Hindlimb muscle (tissue), 1 donor: ENCODE measurements at places on chromosomes 3 and 15.
A peak's percentile ranks its signal among the peaks of the same experiment; 100 is the strongest.

GRCh38 chr15:88120026-88120425 lies 136.5 kb downstream of the NTRK3 start:
- no peak for DNase-seq

GRCh38 chr15:38685686-38686339 lies 121.2 kb upstream of the RASGRP1 start:
- no peak for DNase-seq

GRCh38 chr3:128945041-128945877 lies 48.6 kb downstream of the CFAP92 start:
- DNase-seq, result no peak

GRCh38 chr15:98916826-98917225 lies 90.8 kb downstream of the PGPEP1L start:
- no peak for DNase-seq

GRCh38 chr15:33209575-33210481 lies 15.3 kb upstream of the FMN1 start:
- no peak for DNase-seq

DNA sequence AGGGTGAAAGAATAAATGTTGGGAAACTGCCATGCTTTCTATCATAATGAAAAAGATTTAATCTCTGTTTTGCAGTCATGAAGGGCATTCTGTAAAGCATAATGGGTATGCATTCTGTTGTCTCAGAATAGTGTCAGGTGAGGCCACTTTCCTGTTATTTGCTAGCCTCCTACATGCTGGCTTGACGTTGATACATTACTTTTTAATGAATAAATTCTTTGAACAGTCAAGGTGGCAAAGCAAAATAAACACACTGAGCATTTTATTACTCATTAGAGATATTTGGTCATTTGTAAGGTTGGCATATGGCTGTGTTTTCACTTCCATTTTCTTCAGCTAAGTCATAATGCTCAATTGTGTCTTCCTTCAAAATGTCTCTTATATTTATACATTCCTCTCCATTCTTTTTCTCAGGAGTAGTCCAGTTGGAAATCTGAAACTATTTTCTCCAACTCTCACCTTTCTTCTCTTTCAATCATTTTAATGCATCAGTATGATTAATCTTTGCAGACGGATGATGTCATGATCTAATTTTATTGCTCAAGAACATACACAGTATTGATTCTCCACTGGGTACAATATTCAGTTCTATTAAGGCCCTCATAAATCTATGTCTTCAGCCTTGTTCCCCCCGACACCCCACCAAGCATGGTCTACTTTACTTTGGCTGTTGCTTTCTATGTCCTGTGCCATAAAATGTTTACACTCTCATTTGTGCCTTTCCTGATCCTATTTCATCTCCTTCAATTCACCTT lies 290.7 kb downstream of the GBE1 start:
- no peak for DNase-seq

GRCh38 chr3:51705276-51706020 lies 1.4 kb upstream of the GRM2 start:
- no peak for DNase-seq

DNA sequence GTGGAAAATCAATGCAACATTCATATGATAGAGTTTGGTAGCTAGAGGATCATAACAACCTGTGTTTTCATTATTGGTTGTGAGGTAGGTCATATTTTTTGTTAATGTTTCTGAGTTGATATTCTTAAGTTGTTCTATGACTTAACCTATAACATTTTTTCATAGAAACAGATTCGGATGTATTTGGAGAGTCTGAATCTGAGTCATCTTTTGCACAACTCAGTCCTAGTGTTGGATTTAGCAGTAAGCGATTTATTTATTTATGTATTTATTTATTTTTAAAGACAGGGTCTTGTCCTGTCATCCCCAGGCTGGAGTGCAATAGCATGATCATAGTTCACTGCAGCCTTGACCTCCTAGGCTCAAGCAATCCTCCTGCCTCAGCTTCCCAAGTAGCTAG lies 292.8 kb upstream of the ZNF717 start:
- DNase-seq, result no peak

DNA sequence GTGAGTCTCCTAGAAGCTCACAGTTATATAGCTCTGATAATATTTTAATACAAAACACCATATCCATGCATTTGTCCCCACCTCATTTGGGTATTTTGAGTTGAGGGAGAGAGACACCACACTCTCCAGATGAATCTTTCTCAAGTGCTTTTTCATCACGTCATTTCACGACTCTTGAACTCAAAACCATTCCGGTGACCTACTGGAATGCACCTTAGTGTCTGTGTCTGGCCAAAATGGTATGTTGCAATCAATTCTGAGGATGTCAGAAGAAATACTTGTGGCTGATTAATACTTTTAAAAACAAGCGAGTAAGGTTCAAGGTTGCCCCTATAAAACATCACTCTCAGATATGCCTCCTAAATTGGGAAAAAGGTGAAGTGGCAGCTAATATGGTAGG lies 352.6 kb upstream of the ICE2 start:
- DNase-seq, result no peak

DNA sequence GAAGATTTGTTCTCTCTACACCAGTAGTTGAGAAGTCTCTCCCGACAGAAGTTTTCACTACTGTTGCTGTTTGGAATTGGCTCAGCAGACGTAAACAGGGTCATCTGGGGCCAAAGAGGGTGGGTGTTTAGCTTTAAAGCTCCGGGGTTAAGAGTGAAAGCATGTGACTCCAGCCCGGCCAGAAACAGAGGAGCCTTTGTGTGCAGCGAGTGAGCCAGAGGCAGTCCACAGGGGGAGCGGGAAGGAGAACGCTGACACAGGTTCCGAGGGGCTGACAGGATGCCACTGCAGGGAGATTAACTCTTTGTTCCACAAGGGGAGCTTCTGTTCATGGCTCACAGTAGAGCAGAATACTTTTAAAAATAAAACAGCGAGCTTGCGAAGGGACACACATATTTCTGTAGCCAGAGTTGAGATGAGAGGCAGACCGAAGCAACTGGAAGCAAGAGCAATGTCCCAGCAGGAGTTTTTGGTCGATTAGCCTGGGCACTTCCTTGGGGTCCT lies 26.9 kb downstream of the BMF start:
- DNase-seq, result peak; percentile 78

- DNase-seq, result peak; percentile 38
Measured at GRCh38 chr15:57751177-57751800, 44.8 kb downstream of the POLR2M start.

GRCh38 chr3:113278599-113278955 lies 67.2 kb downstream of the BOC start:
- DNase-seq, result no peak

GRCh38 chr3:42164656-42165055 lies 73.5 kb downstream of the TRAK1 start:
- no peak for DNase-seq

GRCh38 chr3:44831232-44831631 lies 30.5 kb upstream of the TMEM42 start:
- DNase-seq, result no peak

DNA sequence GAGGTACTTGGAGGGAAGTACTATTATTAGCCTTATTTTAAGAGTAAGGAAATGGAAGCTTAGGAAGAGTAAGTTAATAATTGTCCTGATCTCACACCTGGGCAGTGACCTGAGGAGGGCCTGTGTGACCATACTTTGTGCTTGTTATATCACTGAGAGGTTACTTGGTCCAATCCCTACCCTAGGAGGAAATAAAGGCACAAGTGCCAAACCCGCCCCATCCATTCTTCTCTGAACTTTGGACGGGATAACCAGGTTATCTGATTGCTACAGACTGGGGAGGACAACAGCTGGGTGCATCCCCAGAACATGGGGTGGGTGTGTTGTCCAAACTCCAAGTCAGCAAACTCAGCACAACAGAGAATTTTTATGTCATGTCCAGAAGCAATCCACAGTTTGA lies 77.7 kb upstream of the NR2E3 start:
- no peak for DNase-seq

GRCh38 chr3:150455341-150455740 lies 47.2 kb downstream of the TSC22D2 start:
- DNase-seq, result no peak

DNA sequence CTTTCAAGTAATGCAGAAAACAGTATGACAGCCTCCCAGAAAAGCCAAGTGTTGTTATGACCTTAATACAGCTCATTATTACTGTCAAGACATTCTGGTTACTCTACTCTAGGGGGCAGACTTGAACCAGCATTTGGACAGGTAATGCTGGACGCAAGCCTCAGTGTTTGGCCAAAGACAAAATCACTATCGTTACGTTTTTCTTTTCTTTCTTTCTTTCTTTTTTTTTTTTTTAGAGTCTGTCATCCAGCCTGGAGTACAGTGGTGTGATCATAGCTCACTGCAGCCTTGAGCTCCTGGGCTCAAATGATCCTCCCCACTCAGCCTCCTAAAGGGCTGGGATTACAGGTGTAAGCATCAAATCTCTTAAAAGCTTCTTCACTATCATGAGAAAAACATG lies 29.4 kb upstream of the TMEM45A start:
- DNase-seq, result peak; percentile 42

DNA sequence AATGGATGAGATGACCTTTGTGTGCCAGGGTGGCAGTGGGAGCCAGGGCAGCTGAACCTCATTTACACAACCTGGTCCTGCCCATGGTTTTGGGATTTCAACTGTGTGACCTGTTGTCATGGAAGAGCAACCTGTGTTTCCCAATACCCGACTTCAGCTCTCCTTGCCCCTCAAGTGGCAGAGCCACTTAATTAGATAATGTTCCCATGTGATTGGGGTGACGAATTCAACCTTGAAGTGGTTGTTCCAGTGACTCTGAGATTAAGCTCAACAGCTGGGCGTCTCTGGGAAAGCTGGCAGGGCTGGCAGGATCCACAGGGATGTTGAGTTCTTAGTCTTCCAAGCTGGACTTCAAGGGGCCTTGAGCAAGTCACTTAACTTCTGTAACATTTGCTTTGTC lies 71.0 kb downstream of the THSD4 start:
- no peak for DNase-seq

- peak; percentile 82 for DNase-seq
Measured at GRCh38 chr3:47989981-47990440, 26.2 kb downstream of the MAP4 start.

- no peak for DNase-seq
Measured at GRCh38 chr15:26806151-26806550, 33.3 kb upstream of the GABRB3 start.

DNA sequence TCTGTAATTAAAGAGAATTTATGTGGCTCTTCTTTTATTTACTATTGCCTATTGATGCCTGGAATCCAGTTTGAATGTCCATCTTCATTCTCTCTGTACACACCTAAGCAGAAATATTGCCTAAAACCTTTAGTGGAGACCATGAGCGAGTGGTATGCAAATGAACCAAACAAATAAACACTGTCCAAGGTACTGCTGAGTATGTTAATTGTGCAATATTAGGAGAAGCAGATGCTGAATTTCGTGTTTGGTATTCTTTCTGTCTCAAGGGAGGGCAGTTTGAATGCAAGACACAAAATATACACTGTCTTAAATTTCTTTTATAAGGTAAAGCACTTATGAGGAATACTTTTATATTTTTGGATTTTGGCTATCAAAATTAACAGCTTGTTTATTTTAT lies 440.9 kb downstream of the RBMS3 start:
- no peak for DNase-seq

GRCh38 chr15:78402061-78402610 lies 35.9 kb upstream of the IREB2 start:
- DNase-seq, result no peak

- no peak for DNase-seq
Measured at GRCh38 chr3:50573566-50574443, 4.5 kb downstream of the HEMK1 start.

GRCh38 chr3:59245859-59246501 lies 196.2 kb upstream of the CFAP20DC start:
- DNase-seq, result no peak

GRCh38 chr3:34362910-34363309 lies 564.5 kb downstream of the PDCD6IP start:
- DNase-seq, result no peak

DNA sequence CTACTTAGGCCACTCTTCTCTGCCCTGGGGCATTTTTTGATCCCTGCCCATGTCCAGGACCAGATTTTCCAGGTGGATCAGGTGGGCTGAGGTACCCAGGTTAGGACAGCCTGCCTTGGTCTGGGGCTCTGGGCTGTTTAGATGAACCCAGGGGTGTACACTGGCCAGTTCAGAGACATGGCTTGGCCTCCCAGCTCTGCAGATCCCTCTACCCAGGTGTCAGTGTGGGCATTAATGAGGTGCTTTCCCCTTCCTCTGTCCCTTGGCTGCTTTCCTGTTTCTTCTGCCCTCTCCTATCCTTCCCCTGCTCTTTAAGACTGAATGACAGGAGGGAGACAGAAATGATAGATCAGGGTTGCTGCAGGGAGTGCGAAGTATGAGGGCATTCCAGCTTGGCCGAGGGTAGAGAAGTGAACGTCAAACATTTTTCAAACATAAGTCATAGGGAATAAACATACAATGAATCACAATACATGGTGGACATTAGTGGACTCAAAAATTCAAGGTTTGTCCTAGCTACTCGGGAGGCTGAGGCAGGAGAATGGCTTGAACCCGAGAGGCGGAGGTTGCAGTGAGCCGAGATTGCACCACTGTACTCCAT lies 30.5 kb downstream of the RTP1 start:
- DNase-seq, result no peak

DNA sequence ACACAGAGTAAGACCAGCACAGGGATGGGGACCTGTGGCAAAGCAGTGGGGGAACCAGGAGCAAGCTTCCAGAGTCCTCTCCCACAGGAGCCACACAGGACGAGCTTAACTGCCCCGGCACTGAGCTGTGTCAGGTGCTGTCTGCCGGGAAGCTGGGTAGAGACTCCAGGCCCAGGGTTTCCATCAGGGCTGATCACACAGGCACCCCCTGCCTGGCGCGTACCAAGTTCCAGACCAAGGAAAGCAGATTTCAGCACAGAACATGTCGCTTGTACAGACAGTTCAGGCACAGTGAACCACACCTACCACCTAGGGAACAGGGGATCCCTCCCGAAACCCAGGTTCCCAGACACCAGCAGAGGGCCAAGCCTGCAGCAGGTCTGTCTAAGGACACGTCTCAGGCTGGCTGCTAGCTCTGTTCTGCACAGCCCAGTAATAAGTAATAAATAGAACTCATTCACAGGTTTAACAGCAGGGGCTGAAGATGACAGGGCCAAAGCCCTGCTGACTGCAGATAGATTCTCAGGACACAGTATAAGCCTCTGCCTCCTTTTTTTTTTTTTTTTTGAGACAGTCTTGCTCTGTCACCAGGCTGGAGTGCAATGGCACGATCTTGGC lies 30.2 kb upstream of the OCA2 start:
- no peak for DNase-seq

DNA sequence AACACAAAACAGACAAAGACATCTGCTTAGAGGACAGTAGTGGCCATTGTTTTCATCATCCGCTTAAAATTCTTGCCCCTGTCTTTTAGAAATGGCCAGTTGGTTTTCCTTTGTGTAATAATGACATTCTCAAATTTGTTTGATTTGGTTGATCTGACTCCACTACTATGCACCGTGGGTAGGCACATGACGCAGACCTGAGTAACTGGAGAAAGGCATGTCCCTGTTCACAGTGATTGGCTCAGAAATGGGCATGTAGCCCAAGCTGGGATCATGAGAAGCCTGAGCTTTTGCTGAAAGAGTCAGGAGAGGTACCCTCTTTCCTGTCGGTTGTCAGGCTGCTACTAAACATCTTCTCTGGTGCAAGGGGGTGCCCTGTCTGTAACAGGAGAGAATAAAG lies 36.6 kb upstream of the MAGI1 start:
- no peak for DNase-seq

- DNase-seq, result no peak
Measured at GRCh38 chr15:101617390-101617965, 34.7 kb downstream of the TM2D3 start.
